Myometrial cell (primary cell): ENCODE measurements at places on chromosomes 16 and 17. TPM values are rescaled to one million over a fixed set of nuclear protein-coding genes. Genes with fewer than 3 reads are reported as not detected.

The SPHK1 gene
- 20.9 and 34.3 TPM in 2 replicates for total RNA-seq

The C17orf113 gene
- total RNA-seq, result under 0.01 TPM in 2 replicates

The ADGRG3 gene
- total RNA-seq, result not detected in 2 replicates

The WNT9B gene
- total RNA-seq, result not detected in 2 replicates

The TMEM208 gene
- total RNA-seq, result 51.3 and 82.9 TPM in 2 replicates

The SOST gene
- total RNA-seq, result not detected in 2 replicates

The TBC1D28 gene
- total RNA-seq, result not detected in 2 replicates

The FKBP10 gene
- 319 and 330 TPM in 2 replicates for total RNA-seq

The SLC16A3 gene
- 379 and 439 TPM in 2 replicates for total RNA-seq

The TMC5 gene
- not detected in 2 replicates for total RNA-seq

The KIFC3 gene
- total RNA-seq, result 38.3 and 44.1 TPM in 2 replicates

The SPNS1 gene
- total RNA-seq, result 47.6 and 53.7 TPM in 2 replicates

The PRR35 gene
- total RNA-seq, result not detected in 2 replicates

The CCL2 gene
- 14.7 and 32.3 TPM in 2 replicates for total RNA-seq

The MED31 gene
- total RNA-seq, result 10.3 and 16.4 TPM in 2 replicates

The RPL13 gene
- 5,767 and 7,100 TPM in 2 replicates for total RNA-seq

The DLX4 gene
- total RNA-seq, result not detected in 2 replicates

The RPS15A gene
- total RNA-seq, result 2,324 and 2,466 TPM in 2 replicates

The IGSF6 gene
- not detected in 2 replicates for total RNA-seq

The MAP1LC3B gene
- total RNA-seq, result 34.3 and 37.0 TPM in 2 replicates

The ST6GALNAC1 gene
- not detected in 2 replicates for total RNA-seq

The MYH3 gene
- under 0.01 TPM in 2 replicates for total RNA-seq

The SBK1 gene
- 0.58 TPM in 1 of 2 replicates, not detected in the other for total RNA-seq

The NOD2 gene
- not detected in 2 replicates for total RNA-seq

The KCNJ12 gene
- total RNA-seq, result not detected in 2 replicates

The SCGB1C2 gene
- not detected in 2 replicates for total RNA-seq

The C17orf100 gene
- 0.71 and 0.86 TPM in 2 replicates for total RNA-seq

The RAC3 gene
- 27.1 and 38.8 TPM in 2 replicates for total RNA-seq

The ELOB gene
- 431 and 566 TPM in 2 replicates for total RNA-seq

The CIAO3 gene
- 31.7 and 32.4 TPM in 2 replicates for total RNA-seq

The NFE2L1 gene
- 95.1 and 121 TPM in 2 replicates for total RNA-seq

The ABCC12 gene
- not detected in 2 replicates for total RNA-seq

The TNS4 gene
- total RNA-seq, result under 0.01 TPM in 2 replicates

The UTS2R gene
- total RNA-seq, result not detected in 2 replicates

The CDH16 gene
- not detected in 2 replicates for total RNA-seq

The C16orf74 gene
- total RNA-seq, result 27.8 and 28.0 TPM in 2 replicates

The KCTD2 gene
- total RNA-seq, result 19.7 and 20.8 TPM in 2 replicates

The CCL4 gene
- total RNA-seq, result not detected in 2 replicates

The KRTAP4-3 gene
- total RNA-seq, result not detected in 2 replicates

The MEIOB gene
- not detected in 2 replicates for total RNA-seq

The SSTR5 gene
- not detected in 2 replicates for total RNA-seq

The ZACN gene
- not detected in 2 replicates for total RNA-seq

The CD79B gene
- not detected in 2 replicates for total RNA-seq

The MYCBPAP gene
- total RNA-seq, result 1.2 TPM in 1 of 2 replicates, not detected in the other

The ODAD4 gene
- 0.71 and 1.7 TPM in 2 replicates for total RNA-seq

The CLDN9 gene
- not detected in 2 replicates for total RNA-seq

The AXIN2 gene
- total RNA-seq, result under 0.01 and 0.58 TPM in 2 replicates

The TMEM132E gene
- not detected in 2 replicates for total RNA-seq

The PITPNM3 gene
- total RNA-seq, result 0.86 and 1.1 TPM in 2 replicates

The MGAT5B gene
- total RNA-seq, result under 0.01 TPM in 1 of 2 replicates, not detected in the other

The ACSM5 gene
- total RNA-seq, result not detected in 2 replicates

The P2RX5 gene
- 7.8 and 11.7 TPM in 2 replicates for total RNA-seq

The HSD17B2 gene
- total RNA-seq, result not detected in 2 replicates

The XYLT1 gene
- total RNA-seq, result 5.1 and 5.5 TPM in 2 replicates

The ITGA3 gene
- total RNA-seq, result 236 and 336 TPM in 2 replicates

The MYH1 gene
- not detected in 2 replicates for total RNA-seq

The TMEM100 gene
- total RNA-seq, result 1.4 and 1.9 TPM in 2 replicates

The ASPA gene
- total RNA-seq, result 1.2 and 1.6 TPM in 2 replicates
